Prostate gland (tissue), 2 donors: ENCODE measurements at places on chromosomes 11 and 22. TPM values are rescaled to one million over a fixed set of nuclear protein-coding genes. Genes with fewer than 3 reads are reported as not detected.

KLHDC7B gene
- total RNA-seq = 0.62 TPM

NXPE4 gene
- 0.18 TPM for total RNA-seq

GRCh38 chr11:63020671-63021291 is 5.1 kb upstream of the SLC22A8 start:
- DNase-seq = no peak

GRCh38 chr22:42022162-42022847 is 23.7 kb downstream of the WBP2NL start:
- DNase-seq = no peak

MARK2 gene
- total RNA-seq = 65.4 TPM

DNA sequence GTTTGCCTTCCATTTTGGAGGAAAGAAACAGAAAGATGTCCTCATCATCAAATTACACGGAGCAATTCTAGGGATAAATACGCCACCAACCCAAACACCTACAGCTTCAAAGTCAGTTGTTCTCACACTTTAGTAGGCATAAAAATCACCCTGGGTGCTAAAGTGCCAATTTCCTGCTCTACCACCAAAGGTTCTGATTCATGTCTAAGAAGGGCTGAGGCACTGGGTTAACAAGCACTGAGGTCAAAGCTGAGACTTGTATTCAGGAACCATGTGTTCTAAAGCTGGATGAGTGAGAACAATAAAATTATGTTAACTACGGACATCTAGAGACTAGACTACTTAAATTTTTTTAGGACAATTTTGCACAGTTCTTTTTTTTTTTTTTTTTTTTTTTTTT is 127.6 kb downstream of the MPPED2 start:
- DNase-seq = no peak

- no peak for DNase-seq
Observed at GRCh38 chr11:67532889-67533288, 9.6 kb upstream of the CABP2 start.

- DNase-seq = peak; percentile 70
Observed at GRCh38 chr22:46007003-46007847, 30.3 kb upstream of the WNT7B start.

DNA sequence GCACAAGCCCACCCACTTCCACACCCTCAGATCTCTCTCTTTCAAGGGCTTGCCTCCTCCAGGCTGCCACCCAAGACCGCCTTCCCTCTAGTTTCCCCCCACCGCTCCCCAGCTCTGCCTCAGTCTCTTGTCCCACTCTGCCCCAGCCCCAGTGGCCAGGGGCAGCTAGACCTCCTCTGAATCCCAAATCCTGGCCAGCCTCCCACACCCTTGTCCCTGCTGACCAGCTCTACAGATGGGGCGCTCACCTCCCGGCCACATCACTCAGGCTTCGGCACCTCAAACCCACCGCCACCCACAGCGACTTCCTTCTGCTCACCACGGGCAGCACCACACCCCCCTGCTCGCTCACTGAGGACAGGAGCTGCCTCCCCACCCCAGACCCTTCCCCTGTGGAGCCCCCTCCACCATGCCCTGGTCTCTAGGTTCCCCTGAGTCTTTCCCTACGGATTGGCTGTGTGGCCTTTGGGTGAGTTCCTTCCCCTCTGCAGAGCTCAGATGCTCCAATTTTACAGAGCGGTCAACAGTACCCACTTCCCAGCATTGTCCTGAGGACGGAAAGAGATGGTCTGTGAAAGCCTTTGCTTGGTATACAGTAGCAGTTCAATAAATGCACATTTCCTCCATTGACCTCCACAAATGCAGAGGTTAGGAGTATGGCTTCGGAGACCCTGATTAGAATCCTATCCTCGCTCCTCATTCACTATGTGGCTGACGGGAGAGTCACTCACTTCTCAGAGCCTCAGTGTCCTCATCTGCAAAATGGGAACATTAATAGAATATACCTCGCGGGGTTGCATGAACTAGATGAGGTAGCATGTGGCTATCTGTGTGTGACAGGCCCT is 11.5 kb upstream of the SPI1 start:
- no peak for DNase-seq

DNA sequence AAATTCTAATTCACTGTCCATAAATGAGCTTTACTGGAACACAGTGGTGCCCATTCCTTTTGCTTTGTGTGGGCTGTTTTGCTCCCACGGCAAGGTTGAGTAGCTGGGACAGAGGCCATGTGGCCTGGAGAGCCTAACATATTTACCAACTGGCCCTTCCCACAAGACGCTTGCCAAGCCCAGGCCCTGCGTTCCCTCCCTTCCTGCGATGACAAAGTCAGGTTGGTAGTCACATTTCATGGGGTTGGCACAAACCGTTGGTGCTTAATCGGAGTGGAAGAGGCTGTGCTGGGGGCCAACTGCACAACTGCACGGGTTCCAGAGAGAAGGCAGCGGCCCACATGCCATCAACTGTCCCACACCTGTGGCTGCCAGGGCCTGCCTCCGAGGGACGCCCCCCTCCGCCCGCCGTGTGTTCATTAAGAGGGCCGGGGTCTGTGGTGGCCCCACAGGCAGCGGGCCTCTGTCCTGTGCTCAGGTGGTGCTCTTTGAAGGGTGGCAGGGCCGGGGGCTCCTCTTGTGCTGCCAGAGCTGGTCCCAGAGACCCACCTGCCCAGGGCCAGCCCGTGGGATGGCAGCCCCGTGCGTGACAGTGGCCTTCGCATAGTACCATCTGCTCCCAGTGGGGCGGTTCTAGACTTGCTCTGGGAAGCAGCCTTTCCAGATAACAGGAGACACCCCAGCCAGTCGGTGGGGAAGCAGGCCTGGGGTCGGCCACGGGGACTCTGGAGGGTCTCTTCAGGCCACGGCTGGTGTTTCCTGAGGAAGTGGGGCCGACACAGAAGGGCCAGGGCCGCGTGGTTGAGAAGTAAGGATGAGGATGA is 81.5 kb upstream of the CLDN5 start:
- DNase-seq = peak; percentile 88

GRCh38 chr11:64611869-64612646 is 21.0 kb downstream of the SLC22A12 start:
- no peak for DNase-seq

GRCh38 chr22:29230972-29231875 is 25.5 kb downstream of the EMID1 start:
- no peak for DNase-seq

DNA sequence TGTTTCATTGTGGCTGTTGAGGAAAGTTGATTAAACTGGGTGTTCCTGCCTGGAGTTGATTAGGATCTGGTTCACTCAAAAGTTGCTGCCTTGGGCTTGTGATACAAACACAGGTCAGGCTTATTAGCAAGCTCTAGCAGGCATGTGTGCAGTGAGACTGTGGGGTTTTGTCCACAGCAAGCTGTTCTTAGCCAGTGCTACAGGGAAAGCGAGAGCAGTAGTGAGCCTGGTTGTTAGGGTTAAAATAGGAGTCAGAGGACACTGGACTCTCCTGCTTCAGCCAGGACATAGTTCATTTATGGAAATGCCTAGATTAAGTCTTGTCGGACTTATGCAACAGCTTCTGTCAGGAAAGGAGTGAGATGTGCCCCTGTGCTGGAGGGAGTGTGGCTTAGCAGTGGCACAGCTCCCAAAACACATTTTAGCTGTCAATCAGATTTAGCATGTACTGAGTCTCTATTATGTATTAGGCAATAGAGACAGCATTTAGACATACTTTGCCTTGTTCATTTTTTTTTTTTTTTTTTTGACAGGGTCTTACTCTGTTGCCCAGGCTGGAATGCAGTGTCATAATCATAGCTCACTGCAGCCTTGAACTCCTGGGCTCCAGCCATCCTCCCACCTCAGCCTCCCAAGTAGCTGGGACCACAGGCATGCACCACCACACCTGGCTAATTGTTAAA is 8.7 kb downstream of the SNRPD3 start:
- no peak for DNase-seq

- DNase-seq = no peak
Observed at GRCh38 chr11:46981436-46981835, 44.9 kb downstream of the CSTPP1 start.

GRCh38 chr22:30742291-30743256 is 47.9 kb downstream of the OSBP2 start:
- DNase-seq = no peak

GRCh38 chr22:19126309-19127273 is 4.4 kb upstream of the DGCR2 start:
- DNase-seq = no peak

DNA sequence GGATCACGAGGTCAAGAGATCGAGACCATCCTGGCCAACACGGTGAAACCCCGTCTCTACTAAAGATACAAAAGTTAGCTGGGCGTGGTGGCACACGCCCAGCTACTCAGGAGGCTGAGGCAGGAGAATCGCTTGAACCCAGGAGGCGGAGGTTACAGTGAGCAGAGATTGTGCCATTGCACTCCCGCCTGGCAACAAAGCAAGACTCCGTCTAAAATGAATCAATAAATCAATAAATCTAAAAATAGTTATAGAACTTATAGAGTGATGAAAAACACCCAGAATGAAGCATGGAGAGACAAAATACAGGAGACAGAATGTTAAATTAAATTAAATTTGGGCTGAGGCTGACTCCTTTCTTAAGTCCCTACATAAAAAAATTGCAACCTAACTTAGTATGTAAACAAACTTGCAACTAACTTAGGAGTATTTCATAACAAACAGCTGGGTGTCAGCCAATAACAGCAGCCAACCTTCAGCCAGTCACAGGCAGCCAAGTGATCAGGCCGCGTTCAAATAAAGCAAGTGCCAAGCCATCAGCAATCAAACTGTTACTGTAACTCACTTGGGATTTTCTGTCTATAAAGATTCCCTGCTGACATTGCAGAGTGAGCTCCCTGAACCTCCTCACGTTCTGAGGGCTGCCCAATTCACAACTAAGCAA is 7.3 kb upstream of the TP53AIP1 start:
- DNase-seq = no peak

ARHGEF17 gene
- total RNA-seq = 66.9 TPM

SYT12 gene
- 2.1 TPM for total RNA-seq

- DNase-seq = no peak
Observed at GRCh38 chr22:19880786-19881569, 26.3 kb upstream of the GNB1L start.
